Activated naive CD4-positive, alpha-beta T cell treated with anti-CD3 and anti-CD28 coated beads for 36 hours (primary cell): ENCODE measurements at places on chromosomes 7 and 10. TPM values are rescaled to one million over a fixed set of nuclear protein-coding genes. Genes with fewer than 3 reads are reported as not detected.

IL2RA gene
- total RNA-seq = 471 TPM

NMT2 gene
- total RNA-seq = 22.3 TPM

ICA1 gene
- total RNA-seq = 1.1 TPM

CPA2 gene
- total RNA-seq = not detected

CPXM2 gene
- not detected for total RNA-seq

ZNF727 gene
- total RNA-seq = 0.52 TPM

GCK gene
- total RNA-seq = 3.3 TPM

GPR26 gene
- total RNA-seq = not detected

DNAJB6 gene
- 69.0 TPM for total RNA-seq

ADAM8 gene
- 112 TPM for total RNA-seq

SPDYE2B gene
- 0.19 TPM for total RNA-seq

KIF20B gene
- total RNA-seq = 67.2 TPM

CACNA2D1 gene
- total RNA-seq = not detected

GOLGA7B gene
- total RNA-seq = 0.25 TPM

ARID5B gene
- 87.1 TPM for total RNA-seq

STOX1 gene
- total RNA-seq = 0.38 TPM

ITGB8 gene
- total RNA-seq = not detected

SPDYE9 gene
- not detected for total RNA-seq

PMS2 gene
- total RNA-seq = 19.4 TPM

C10orf88 gene
- total RNA-seq = 5.2 TPM

GIMAP2 gene
- total RNA-seq = 45.0 TPM

LOXL4 gene
- total RNA-seq = not detected

SRRM3 gene
- not detected for total RNA-seq

HIF1AN gene
- total RNA-seq = 38.4 TPM

ATG9B gene
- 4.0 TPM for total RNA-seq

ANKRD61 gene
- total RNA-seq = not detected

SLC13A4 gene
- not detected for total RNA-seq

GJD4 gene
- total RNA-seq = not detected

MICU1 gene
- 40.0 TPM for total RNA-seq

BLNK gene
- total RNA-seq = not detected

HYAL4 gene
- total RNA-seq = not detected

NEUROD6 gene
- not detected for total RNA-seq

NODAL gene
- total RNA-seq = not detected

CCDC172 gene
- total RNA-seq = not detected

ACTL6B gene
- total RNA-seq = not detected

GSTO2 gene
- 3.0 TPM for total RNA-seq

ADARB2 gene
- 1.4 TPM for total RNA-seq

TMEM139 gene
- total RNA-seq = 0.74 TPM

TMEM176A gene
- not detected for total RNA-seq

GIMAP7 gene
- total RNA-seq = 41.6 TPM
